ENCODE measurements at places on chromosomes 3 and 15.

- peak; percentile 40 for DNase-seq
These were observed 73.1 kb upstream of the SLCO3A1 start for GRCh38 chr15:91780387-91780786.

- no peak for DNase-seq
These were observed 883.6 kb upstream of the NR2F2 start for GRCh38 chr15:95446854-95447253.

GRCh38 chr3:197394464-197395321 is 96.3 kb upstream of the DLG1 start:
- DNase-seq, result no peak

GRCh38 chr3:74107451-74107850 is 482.7 kb upstream of the PDZRN3 start:
- DNase-seq, result no peak

DNA sequence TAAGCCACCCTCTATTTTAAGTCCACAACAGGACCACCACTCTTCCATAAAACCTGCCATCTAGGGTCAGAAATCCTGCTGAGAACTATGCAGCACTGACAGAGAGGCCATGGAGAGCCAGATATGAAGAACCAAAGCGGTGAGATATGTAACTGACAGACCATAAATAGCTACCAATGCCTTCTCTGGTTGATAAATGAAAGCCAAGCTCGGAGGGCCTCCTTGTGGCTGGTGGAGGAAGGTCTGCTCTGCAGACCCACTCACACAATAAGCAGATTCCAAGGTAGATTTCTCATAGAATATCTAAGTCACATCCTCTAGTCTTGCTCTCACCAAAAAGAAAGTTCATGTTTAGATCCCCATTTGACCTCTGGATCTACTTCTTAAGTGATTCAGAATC is 38.9 kb downstream of the RYK start:
- peak; percentile 26 for DNase-seq

GRCh38 chr3:196546537-196546936 is 21.8 kb downstream of the WDR53 start:
- no peak for DNase-seq

- no peak for DNase-seq
These were observed 3.5 kb upstream of the CHAC1 start for GRCh38 chr15:40949756-40950207.
